CD4-positive, alpha-beta T cell treated with Interleukin-17A for 1 hour (primary cell): ENCODE measurements at places on chromosomes 12 and 14.

DNA sequence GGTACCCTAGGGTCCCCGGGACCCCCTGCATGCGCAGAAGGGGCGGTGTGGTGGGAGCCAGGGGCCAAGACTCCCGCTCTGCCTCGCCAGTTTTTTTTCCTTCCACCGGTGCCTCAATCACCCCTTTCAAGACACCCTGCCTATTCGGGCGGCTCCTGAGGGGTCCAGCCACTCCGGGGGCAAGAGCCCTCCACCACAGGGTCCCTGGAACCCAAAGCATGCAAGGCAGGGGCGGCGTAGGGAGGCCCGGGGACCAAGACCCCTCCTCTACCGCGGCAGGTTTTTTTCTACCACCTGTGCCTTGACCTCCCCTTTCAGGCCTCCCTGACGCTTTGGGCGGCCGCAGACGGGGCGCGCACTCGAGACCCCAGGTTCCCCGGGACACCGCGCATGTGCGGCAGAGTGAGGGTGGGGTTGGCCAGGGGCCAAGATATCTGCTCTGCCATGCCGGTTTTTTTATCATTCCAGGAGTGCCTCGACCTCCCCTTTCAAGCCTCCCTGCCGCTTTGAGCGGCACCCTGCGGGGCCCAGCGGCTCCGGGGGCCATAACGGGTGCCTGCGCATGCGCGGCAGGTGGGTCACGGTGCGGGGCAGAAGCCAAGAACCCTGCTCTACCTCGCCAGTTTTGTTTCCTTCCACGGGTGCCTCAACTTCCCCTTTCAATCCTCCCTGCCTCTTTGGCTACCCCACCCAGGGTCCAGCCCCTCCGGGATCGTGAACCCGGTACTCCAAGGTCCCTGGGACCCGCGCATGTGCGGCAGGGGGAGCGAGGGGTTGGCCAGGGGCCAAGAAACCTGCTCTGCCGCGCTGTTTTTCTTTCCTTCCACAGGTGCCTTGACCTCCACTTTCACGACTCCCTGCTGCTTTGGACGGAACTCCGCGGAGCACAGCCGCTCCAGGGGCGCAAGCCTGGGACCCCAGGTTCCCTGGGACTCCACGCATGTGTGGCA is 328.1 kb downstream of the ALG10 start:
- DNase-seq = no peak

DNA sequence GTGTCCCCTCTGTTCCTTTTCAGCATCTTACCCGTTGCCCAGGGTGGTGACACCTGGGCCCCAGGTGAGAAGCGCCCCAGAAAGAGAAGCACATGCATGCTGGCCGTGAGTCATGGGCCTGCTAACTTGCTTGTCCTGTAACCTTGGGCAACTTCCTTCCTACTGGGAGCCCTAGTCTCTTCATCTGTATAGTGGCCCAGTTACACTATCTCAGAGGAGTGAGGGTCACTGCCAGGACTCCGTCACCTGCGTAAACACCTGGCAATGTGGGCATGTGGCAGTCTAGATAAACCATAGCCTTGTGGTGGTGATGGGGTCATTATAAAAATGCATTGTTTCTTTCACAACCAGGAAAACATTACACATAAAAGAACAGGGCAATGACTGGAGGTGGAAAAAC is 125.2 kb downstream of the SLC25A47 start:
- DNase-seq = no peak

- no peak for DNase-seq
These were observed 77.4 kb downstream of the FBXL14 start for GRCh38 chr12:1517007-1517406.

DNA sequence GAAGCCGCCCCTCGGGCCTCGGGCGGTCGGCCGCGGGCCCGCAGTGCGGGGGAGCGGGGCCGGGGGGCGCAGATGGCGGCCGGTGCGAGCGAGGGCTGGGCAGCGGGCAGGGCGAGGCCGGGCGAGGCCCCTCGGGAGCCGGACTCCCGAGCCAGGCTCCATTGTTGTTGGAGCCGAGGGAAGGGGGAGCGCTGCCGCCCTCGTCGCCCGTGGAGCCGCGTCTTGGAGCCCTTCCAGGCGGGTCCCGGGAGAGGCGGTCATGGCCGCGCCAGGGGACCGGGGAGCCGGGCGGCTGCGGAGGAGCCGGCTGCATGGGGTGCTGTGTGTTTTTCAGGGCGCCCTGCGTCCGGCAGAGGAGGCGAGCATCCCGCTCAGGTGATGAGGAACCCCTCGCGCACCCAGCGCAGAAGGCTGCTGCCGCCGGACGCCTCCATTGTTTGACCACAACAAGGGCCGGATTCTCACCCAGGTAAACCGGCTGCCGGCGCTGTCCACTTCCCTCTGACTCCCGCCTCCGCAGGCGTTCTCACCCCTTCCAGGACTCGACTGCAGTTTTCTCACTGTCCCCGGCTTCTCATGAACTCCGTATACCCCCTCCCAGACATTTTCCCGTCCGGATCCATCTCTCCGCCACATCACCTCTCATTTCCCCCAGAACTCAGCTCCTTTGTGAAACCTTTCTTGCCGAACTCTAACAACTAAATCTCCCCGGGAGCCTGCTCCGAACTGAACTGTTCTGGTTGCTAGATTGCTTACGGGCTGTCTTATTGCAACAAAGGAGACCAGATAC is 732 bp downstream of the ZNF664 start:
- DNase-seq = peak; percentile 25
